ENCODE measurements at places on chromosomes 16 and 17.

GRCh38 chr17:17485420-17485819 lies 8.6 kb downstream of the MED9 start:
- no peak for DNase-seq

- peak; percentile 72 for DNase-seq
Measured at GRCh38 chr16:31880322-31880979, 6.8 kb downstream of the ZNF267 start.

DNA sequence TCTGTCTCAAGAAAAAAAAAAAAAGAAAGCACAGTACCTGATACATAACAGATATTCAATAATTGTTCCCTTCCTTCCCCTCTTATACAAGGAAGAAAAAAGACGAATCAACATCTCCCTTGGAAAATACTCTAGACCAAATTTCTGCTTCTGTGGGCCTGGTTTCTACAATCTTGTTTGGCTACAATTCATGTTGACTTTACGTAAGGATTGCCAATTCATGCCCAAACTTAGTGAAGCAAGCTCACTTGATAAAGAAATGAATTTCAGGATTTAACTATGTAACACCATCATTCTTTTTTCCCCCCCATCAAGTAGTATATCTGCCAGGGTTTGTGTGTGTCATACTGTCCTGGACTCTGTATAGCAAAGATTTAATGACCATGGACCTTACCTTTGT lies 134.2 kb upstream of the TBX2 start:
- DNase-seq, result no peak

DNA sequence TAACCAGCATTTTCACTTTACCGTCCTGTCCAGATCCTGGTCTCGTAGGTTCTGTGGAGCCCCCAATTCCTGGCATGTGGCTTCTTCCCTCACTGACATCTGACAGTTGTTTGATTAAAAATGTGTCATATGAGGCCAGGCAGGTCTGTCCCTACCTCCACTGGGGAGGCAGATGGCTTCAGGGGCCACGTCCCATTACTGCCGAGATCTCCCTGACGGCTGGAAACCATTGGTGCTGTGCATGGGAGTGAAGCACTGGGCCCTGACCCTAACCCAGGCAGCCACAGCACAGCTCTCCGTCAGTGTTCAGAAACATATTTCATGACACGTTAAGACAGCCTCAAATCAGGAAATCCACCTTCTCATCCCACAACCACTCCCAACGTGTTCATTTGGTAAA lies 77.5 kb downstream of the GNAO1 start:
- no peak for DNase-seq

DNA sequence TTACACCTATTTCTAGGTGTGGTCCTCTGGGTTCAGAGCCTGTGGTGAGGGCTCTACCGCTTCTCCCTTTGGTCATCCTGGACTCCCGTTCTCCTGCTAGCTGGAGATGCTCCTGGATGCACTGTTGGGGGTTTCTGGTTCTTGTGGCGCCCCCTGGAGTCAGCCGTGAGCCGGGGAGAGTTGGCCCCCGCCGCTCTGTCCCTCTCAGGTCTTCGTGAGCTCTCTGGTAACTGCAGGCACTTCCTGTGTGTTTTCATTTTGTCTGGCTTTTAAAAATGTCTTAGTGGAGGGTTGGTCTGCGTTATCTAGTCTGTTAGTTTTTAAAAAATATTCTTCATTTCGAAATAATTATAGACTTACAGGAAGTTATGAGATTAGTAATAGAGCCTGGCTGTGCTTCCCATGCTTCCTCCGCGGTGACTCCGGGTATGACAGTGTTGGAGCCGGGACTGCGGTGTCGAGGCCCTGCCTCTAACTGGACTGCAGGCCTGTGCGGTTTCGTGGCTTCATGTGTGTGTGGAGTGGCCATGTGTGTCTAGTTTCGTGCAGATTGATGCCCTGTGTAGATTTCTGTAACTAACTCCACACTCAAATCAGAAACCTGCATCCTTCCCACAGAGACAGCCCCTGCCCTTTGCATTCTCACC lies 78.0 kb upstream of the ZNF750 start:
- DNase-seq, result peak; percentile 23

- DNase-seq, result no peak
Measured at GRCh38 chr17:21072745-21073197, 30.0 kb upstream of the USP22 start.
